ENCODE measurements at places on chromosomes 1 and 21.

- DNase-seq = no peak
Measured at GRCh38 chr1:218351391-218352074, 6.4 kb downstream of the TGFB2 start.

GRCh38 chr1:206595581-206596318, 16.5 kb downstream of the EIF2D start:
- DNase-seq = no peak

GRCh38 chr1:226038661-226039060, 23.9 kb upstream of the H3-3A start:
- DNase-seq = no peak

GRCh38 chr1:1331068-1331965, at the start of gene TAS1R3:
TSS of gene TAS1R3 (plus strand) at chr1:1331280. CDS start at chr1:1331346, 66 bp downstream.
- DNase-seq = no peak

- no peak for DNase-seq
Measured at GRCh38 chr21:35342440-35342839, 293.3 kb upstream of the RUNX1 start.

DNA sequence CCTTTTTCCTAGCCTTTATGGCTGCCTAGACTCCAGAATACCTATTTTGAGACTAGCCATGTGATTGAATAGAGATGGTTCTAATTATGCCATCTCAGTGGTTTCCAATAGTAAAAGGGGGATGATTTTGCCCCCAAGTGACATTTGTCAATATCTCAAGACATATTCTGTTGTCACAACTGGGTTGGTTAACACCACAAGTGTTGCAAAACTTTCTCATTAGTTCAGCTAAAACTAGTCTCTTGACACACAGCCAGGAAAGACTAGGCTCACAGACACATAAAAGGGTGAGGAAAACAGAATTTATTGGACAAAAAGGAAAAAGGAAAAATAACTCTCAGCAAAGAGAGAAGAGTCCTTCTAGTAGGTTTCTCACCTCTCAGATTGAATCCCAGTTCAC, 39.9 kb upstream of the GBP5 start:
- no peak for DNase-seq
